Suppressor macrophage (primary cell): ENCODE measurements at places on chromosomes 13 and 19.

GRCh38 chr13:105365021-105365550 is 1170.4 kb downstream of the EFNB2 start:
- no peak for DNase-seq

GRCh38 chr13:43044720-43045301 is 21.4 kb downstream of the DNAJC15 start:
- no peak for DNase-seq

- no peak for DNase-seq
Observed at GRCh38 chr13:40127925-40128324, 472.5 kb downstream of the COG6 start.

GRCh38 chr19:22605275-22606211 is 28.6 kb upstream of the ZNF492 start:
- no peak for DNase-seq

DNA sequence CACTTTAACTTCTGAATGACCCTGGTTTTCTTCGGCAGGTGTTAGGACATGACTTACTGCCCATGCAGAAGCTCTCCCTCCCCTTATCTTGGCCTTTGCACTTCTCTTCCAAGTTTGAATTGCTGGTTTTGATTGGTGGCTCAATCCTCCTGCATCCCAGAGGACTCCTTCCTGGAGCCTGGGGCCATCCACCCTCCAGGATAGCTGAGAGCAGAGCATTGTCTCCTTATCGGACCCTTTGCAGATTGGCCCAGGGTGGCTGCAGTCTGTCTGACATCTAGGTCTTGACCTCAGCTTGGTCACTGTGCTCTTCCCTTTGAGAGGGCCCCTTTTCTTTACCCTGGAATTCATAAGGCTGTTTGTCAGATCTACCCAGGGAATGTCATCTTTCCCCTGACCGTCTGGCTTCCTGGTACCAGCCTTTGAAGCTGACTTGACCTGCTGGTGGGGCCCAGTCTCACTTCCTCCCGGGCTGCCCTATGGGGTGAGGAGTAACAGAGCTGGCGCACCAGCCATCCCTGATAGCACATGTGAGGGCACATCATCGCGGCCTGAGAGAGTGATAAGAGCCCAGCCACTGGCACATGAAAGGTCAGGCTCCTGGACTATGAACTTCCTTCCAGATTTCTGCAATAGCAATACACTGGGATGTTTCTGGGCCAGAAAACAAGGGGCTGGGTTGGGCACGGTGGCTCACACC is 172.9 kb upstream of the UBL3 start:
- DNase-seq: no peak

DNA sequence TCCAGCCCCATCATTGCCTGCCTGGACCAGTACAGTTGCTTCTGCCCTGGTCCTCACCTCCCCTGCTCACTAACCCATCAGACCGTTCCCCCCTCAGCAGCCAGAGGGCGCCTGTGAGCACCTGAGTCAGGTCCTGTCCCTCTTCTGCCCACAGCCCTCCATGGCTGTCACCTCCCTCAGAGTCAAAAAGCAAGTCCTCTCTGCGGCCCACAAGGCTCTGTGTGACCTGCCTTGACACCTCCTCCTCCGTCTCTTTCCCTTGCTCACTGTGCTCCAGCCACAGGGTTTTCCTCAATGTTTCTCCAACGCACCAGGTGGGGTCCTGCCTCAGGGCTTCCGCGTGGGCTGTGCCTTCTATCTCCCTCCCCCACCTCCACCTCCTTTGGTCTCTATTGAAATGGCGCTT is 29.4 kb upstream of the PTPRS start:
- peak; percentile 70 for DNase-seq

GRCh38 chr19:47723581-47723940 is 10.3 kb downstream of the EHD2 start:
- peak; percentile 85 for DNase-seq

DNA sequence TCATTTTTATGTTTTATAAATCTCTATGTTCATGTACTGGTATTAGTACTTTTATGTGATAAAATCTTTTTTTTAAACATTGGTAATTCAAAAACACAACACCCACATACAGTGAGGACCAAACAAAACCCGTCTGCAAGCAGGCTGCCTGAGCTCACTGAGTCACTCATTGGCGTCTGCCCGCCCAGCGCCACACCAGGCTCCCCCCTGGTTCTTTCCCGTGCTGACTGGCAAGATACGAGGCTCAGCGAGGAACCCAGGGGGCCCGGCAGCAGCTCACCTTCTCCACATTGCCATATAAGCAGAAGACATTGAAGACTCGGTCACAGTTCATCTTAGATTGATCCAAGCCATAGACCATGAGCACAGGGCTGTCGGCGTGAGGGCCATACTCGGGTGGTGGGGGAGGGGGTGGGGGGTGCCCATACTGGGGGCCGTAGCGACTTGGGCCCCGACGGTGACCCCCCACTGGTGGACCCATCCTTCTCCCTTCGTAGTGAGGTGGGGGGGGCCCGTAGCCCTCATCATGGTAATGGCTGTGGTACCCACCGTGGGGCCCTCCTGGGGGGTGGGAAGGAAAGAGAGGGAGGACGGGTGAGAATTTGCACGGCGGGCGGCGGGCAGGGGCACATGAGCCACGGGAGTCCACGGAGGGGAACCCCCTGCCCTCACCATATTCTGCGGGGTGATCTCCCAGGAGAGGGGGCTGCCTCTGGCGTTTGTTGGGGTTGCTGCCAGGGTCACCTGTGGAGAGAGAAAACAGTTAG is 8.4 kb upstream of the ECH1 start:
- no peak for DNase-seq

DNA sequence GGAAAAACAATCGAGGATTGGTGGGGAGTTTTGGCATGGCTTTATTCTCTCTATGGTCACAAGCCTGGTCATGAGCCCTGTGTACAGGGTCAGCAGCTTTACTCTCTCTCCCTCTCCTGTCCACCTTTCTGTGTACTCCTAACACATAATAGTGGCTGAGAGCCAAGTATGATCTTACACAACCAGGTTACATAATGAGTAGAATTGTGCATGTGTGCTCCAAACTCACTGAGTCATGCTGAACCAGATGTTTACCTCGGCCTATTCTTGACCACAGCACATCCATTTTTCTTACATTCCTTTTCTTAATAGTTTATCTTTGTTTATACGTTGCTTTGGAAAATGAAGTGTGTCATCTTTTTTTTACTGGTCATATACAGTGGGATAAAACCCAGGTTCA is 53.1 kb downstream of the ZNF254 start:
- no peak for DNase-seq

DNA sequence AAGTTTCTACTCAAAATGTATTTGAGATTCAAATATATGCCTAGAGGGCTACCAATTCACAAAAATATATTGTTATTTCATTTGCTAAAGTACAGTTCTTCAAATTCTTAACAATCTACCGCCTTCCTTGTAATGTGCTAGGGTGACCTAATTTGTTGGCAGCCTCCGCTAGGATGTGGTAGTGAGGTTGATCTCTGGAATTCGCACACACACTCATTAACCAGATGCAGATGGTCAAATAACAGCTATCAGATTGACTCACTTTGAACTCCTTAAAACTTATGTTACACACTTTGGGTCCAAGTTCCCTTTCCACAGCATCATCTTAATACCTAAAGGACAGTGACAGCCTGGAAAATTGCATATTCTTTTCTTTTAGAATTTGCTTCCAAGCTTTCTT is 367.3 kb downstream of the DCT start:
- DNase-seq: no peak

- no peak for DNase-seq
Observed at GRCh38 chr13:44044547-44045179, 165.0 kb downstream of the LACC1 start.

GRCh38 chr19:14006766-14007562 is 844 bp upstream of the RFX1 start:
- DNase-seq: no peak

- DNase-seq: no peak
Observed at GRCh38 chr13:110454956-110455355, 106.6 kb downstream of the RAB20 start.

DNA sequence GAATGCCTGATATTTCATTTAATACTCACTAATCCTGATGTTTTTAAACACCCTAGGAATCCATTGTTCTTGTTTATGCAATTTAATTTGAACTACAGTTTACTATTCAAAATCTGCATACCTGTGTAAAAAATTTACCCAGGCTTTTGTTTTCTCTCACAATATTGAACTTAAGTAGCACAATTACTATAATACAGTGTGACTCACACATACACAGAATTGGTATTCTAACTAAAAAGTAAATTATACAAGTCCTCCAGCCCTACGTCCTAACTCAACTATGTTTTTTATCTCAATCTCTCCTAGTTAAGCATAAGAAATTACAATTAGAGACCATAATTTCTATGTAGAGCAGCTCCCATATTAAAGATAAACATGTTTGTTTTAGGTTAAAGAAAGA is 41.8 kb downstream of the MYCBP2 start:
- no peak for DNase-seq

GRCh38 chr13:36795463-36795862 is 23.6 kb upstream of the RFXAP start:
- DNase-seq: no peak

GRCh38 chr19:48926909-48927308 is 6.6 kb upstream of the DHDH start:
- peak; percentile 96 for DNase-seq
